Kidney epithelial cell (primary cell): ENCODE measurements at places on chromosomes 12 and 14.
A peak's percentile ranks its signal among the peaks of the same experiment; 100 is the strongest.

GRCh38 chr14:28020112-28020511 lies 746.5 kb upstream of the FOXG1 start:
- DNase-seq: no peak

- no peak for DNase-seq
These were observed 13.2 kb downstream of the TAOK3 start for GRCh38 chr12:118359541-118359915.

GRCh38 chr12:109430244-109430643 lies 46.9 kb downstream of the KCTD10 start:
- DNase-seq: no peak

DNA sequence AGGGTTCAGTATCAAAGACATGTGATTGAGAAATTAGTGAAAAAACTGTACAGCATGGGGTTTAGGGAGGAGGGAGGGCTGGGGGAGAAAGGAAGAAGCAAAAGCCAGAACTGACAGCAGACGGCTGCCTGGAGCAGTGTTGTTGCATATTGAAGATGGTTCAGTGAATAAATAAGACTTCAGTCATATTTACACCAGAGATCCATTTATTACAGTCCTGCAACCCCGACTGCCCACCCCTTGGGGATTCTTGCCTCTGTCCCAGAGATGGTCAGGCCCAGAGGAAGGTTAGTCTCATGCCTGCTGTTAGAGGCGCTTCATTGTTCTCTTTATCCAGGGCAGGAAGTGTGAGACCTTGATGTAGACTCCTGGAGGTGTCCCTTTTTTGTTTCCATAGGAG lies 3.2 kb downstream of the GZMH start:
- no peak for DNase-seq

- no peak for DNase-seq
These were observed 368.8 kb downstream of the SYT1 start for GRCh38 chr12:79233341-79233781.

GRCh38 chr14:29893989-29894388 lies 33.7 kb downstream of the PRKD1 start:
- DNase-seq: no peak

GRCh38 chr12:109888179-109889020 lies 8.1 kb upstream of the GLTP start:
- peak; percentile 45 for DNase-seq

DNA sequence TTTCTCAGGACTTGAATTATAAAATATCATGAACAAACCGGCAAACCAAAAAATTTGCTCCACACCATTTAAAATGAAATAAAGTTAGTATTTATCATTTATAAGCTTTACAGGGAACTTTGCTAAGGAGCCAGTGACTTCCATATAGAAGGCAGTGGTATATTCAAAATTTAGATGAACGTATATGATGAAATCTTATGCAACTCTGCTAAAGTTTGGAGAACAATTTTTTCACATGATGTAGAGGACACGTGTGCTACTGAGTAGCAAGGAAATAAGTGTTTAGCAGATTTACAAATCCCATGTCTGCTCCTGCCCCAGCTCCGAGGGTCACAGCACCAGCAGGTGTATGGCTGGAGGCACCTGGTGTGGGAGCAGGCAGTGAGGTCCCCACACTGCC lies 70.8 kb upstream of the IFNG-AS1 start:
- DNase-seq: no peak

- DNase-seq: no peak
These were observed 2.6 kb upstream of the FBRSL1 start for GRCh38 chr12:132487311-132487741.

- DNase-seq: no peak
These were observed 12.3 kb downstream of the UBE2N start for GRCh38 chr12:93429448-93429847.

DNA sequence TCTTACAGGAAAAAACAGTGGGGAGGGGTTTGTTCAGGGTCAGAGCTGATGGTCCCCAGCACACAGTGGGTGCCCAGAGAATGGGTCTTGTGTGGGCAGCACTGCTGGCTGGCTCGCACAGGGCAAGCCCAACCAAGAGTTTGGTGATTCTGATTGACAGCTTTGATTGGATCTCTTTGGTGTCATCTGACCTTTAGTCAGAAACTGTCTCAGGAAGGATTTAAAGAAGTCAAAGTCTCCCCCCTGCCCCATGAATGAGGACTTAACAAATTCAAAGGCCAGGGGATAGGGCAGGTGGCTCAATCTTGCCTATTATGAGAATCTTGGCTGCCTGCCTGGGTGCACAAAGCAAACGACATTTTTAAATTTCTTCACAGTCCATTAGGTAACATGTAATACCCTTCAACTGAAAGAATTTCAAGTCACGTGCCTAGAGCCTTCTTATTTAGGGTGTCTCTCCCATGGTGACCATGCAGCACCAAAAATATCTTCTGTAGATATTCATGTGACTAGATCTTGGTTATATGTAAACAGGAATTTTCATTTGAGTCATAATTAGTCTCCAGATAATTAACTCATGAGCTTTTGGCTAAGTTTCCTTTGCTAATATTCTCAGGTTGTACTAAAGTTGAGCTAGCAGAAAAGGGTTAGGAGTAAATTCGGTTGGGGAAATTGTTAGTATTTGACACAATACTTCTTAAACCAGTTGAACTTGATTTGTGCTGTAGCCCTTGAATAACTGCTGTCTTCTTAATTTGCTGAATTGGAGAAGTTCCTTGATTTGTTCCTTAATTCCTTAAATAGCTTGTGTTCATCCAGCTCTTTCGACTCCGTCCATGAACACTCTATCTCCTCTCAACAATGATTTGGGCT lies 54.5 kb upstream of the HECTD1 start:
- DNase-seq: no peak
